ENCODE measurements at places on chromosomes 2 and 18. TPM values are rescaled to one million over a fixed set of nuclear protein-coding genes. Genes with fewer than 3 reads are reported as not detected.
A peak's percentile ranks its signal among the peaks of the same experiment; 100 is the strongest.

Gene ALPI
- total RNA-seq: not detected

Gene LDLRAD4
- 47.2 TPM for total RNA-seq

DNA sequence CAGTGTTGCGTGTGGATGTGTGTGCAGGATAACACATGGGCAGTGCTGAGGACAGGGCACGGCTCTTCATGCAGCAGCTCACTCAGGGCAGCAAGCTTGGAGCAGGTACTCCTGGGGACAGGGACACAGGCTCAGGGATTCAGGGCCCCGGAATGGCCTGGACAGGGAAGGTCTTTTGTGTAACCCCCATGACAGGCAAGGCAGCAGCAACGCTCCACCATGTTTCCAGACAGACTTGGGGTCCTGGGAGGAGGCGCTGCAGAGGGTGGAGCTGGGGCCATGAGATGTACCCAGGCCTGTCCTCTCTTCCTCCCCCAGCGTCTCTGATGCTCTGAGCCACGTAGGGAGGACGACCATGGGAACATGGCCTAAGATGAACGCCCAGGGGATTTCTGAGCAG, 58.3 kb downstream of the ADNP2 start:
- DNase-seq: no peak
- no peak overlapping the region for H3K27ac ChIP-seq
- H3K4me1 ChIP-seq: peaks cover 9% of the 10 kb centered on the region
- H3K27me3 ChIP-seq: peaks cover 49% of the 10 kb centered on the region
- H3K4me3 ChIP-seq: no peak overlapping the region

- DNase-seq: no peak
- peaks cover 14% of the 10 kb centered on the region for H3K4me1 ChIP-seq
- peaks cover 5% of the 10 kb centered on the region for H3K36me3 ChIP-seq
- no peaks in the 10 kb centered on the region for H3K27me3 ChIP-seq
- H3K27ac ChIP-seq: no peak overlapping the region
- no peak overlapping the region for H3K4me3 ChIP-seq
Observed at GRCh38 chr18:70705831-70706416, 417.1 kb downstream of the SOCS6 start.

DNA sequence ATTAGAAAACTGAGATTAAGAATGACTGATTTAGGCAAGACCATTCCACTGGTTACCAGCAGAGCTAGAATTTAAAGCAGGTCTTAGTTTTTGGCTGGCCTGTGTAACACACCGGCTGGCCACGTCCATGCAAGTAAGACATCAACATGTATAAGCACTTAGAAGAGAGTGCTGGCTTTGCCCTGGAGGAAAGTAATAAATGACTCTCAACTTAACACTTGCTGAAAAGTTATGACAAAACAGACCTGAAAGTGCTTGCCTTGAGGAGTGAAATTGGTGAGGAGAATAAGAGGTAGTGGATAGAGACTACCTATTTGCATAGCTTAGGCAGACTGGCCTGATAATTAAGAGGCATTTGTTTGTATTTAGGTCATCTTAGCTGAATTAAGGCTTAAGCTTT, 165.7 kb upstream of the KCNJ3 start:
- no peaks in the 10 kb centered on the region for H3K36me3 ChIP-seq
- H3K4me3 ChIP-seq: no peak overlapping the region
- H3K27ac ChIP-seq: no peak overlapping the region
- no peaks in the 10 kb centered on the region for H3K27me3 ChIP-seq

Gene SPC25
- 23.7 TPM for total RNA-seq

DNA sequence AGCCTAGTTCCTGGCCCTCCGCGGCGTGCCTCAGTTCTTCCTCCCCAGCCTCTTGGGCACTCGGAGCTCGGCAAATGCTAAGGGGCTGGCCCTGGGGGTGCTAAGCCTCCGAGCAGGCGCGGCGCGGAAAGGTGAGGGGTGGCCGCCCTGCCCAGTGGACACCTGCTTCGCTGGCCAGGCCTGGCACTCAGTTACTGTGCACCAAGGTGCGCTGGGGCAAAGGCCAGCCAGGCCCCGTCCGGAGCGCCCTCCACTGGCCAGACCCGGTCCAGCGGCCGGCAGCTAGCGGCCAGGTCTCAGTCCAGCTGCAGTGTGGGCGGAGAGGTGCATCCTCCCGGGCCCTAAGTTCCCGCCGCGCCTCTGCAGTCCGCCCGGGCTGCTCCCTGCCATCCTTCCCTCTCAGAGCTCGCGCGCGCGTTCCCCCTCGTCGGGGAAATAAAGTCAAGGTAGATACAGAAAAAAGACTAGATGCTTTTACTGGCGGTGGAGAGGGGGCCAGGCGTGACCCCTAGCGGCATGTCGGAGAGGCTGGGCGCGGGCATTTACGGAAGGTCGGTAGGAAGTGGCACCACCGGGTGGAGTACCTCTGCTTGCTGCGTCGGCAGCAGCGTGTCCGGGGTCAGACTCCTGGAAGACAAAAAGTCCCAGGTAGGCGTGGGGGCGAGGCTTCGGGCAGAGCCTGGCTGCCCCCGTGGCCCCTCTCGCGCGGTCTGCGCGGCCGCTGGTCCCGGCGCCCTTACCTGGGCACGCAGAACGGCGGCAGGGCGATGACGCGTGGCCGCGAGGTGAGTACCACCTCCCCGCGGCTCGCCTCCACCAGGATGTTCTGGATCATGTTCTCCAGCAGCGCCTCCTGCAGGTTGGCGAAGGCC, 9.4 kb upstream of the CRYBA2 start:
- H3K27ac ChIP-seq: no peak overlapping the region
- peaks cover 26% of the 10 kb centered on the region for H3K4me1 ChIP-seq
- H3K4me3 ChIP-seq: peak overlapping the region; percentile 65
- DNase-seq: peak; percentile 68

Gene REEP1
- total RNA-seq: 0.63 TPM

Gene CCL20
- 1.4 TPM for total RNA-seq

Gene NMUR1
- 0.21 TPM for total RNA-seq

DNA sequence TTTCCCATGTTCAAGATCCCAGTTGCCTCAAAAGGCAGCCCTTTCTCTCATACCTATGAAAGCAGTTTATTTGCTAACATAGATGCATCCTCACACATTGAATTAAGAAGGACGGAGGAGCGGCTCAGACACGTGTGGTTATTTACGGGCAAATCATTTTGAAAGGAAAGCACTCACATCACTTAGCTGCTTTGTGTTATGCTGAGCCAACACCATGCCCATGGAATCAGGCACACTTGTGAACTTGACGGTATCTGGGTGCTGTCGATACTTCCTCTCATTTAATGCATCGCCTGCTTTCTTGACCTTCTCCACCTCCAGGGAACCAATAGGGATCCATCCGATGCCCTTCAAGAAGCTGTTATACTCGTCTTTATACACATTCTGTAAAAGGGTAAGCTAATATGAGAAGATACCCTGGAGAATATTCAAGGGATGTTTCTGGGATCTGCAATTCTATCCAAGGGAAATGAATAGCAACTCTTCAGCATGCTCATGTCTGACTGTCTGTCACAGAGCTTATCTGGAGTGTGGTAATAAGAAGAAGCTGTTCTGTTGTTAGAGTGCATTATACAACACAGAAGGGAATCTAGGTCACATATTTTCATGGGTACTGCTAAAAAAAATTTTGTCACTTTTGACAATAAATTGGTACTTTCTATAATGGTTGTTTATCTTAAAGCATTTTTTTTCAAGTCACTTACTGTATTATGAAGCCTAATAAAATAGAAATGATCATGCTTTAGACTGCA, 63.3 kb downstream of the NEB start:
- H3K4me3 ChIP-seq: no peak overlapping the region
- no peaks in the 10 kb centered on the region for H3K36me3 ChIP-seq
- no peaks in the 10 kb centered on the region for H3K27me3 ChIP-seq
- no peak overlapping the region for H3K27ac ChIP-seq

Gene RAMP1
- total RNA-seq: 1.00 TPM

DNA sequence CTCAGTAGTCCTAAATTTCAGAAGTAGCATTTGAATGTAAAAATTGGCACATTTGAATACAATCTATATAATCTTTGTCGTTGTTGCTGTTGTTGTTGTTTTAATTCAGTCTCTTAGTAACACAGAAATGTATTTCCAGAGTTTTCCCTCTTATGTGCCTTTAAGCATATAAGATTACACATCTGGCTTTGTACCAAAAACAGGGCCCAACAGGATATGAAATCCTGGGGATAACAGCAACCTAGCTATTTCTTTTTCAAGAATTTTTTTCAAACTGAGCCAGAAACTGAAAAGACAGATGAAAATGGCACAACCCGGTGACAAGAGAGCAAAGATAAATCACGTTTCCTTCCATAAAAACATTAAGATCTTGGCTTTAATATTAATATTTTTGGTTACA, 906.7 kb downstream of the NRXN1 start:
- no peaks in the 10 kb centered on the region for H3K4me1 ChIP-seq
- H3K4me3 ChIP-seq: no peak overlapping the region
- DNase-seq: no peak
- no peaks in the 10 kb centered on the region for H3K36me3 ChIP-seq
- no peaks in the 10 kb centered on the region for H3K27me3 ChIP-seq
- no peak overlapping the region for H3K27ac ChIP-seq

- no peaks in the 10 kb centered on the region for H3K4me1 ChIP-seq
- H3K36me3 ChIP-seq: no peaks in the 10 kb centered on the region
- H3K27ac ChIP-seq: no peak overlapping the region
- DNase-seq: no peak
Observed at GRCh38 chr2:56537756-56538155, 354.0 kb downstream of the CCDC85A start.

DNA sequence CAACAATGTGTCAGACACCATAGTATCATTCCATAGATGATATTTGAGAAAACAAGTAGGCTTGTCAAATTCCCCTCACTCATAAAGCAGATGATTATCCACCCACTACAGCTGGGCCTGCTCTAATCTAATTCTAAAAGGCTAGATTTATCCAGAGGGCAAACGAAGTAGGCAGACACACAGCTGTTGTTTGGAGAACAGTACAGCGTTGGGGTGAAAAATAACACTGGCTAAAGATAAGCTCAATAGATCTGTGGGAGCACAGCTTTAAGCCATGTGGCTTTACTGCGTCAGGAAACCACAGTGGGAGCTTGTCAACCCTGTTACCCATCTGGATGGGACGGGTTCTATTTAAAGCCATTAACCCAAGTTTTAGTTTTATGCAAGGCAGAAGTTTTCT, 48.9 kb upstream of the COBLL1 start:
- no peaks in the 10 kb centered on the region for H3K36me3 ChIP-seq
- H3K4me1 ChIP-seq: no peaks in the 10 kb centered on the region
- H3K4me3 ChIP-seq: no peak overlapping the region
- H3K27ac ChIP-seq: no peak overlapping the region
- H3K27me3 ChIP-seq: no peaks in the 10 kb centered on the region
- no peak for DNase-seq

DNA sequence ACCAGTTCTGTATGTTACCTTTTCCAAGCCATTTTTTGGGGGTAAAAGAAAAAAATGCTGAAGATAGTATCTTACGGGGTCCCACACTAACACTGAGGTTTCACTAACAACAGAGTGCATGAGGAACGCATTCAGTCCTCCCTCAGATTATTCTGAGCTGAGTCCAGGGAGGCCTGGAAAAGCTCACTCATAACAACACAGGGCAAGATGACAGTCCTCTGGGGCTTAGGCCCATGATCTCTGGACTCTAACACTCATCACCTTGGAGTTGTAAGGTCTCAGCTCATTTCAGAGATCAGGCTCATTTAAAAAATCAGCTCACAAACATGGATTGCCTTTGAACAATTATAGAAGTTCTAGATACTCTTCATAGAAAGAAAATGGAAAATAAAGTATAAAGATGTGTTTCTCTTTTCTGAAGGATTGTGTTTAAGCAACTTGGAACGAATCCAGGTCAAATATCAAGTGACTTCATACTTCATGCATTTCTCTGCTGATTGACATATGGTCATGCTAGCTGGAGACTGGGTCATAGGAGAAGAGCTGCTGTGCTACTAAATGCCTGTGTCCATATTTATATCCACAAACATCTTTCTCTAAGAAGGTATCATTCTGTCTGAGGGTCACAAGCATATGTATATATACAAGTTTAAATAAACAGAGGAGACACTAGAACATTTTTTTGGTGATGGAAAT, 265.8 kb downstream of the ALK start:
- no peak for DNase-seq
- H3K27me3 ChIP-seq: peaks cover 5% of the 10 kb centered on the region
- H3K4me3 ChIP-seq: no peak overlapping the region

Gene RPRM
- total RNA-seq: not detected

GRCh38 chr18:49304751-49305150, 155.7 kb downstream of the DYM start:
- no peak overlapping the region for H3K27ac ChIP-seq
- H3K27me3 ChIP-seq: no peaks in the 10 kb centered on the region
- DNase-seq: no peak
- H3K4me1 ChIP-seq: no peaks in the 10 kb centered on the region
- no peak overlapping the region for H3K4me3 ChIP-seq
- H3K36me3 ChIP-seq: peaks cover 10% of the 10 kb centered on the region

- H3K4me3 ChIP-seq: peak overlapping the region; percentile 95
- H3K36me3 ChIP-seq: no peaks in the 10 kb centered on the region
- no peak for DNase-seq
Observed at GRCh38 chr2:30225131-30225762, 6.1 kb upstream of the LBH start.

Gene SLC4A5
- 6.5 TPM for total RNA-seq

DNA sequence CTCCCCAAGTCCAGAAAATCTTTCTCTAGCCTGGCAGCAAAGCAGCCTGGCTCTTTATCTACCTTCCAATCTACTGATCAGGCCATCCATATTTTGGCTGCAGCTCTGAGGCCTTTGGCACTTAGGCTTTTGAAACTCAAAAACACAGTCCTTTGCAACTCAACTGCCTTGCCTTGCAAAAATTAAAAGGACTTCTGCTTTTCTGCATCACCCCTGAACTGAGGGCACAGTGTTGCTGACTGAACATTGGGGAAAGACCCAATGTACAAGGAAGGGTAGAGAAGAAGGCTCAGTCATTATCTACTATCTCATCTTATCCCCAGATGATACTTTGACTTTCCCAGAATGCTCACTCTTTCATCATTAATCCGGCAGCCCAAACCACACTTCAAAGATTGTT, 625.5 kb downstream of the ARHGAP15 start:
- H3K4me1 ChIP-seq: no peaks in the 10 kb centered on the region
- H3K27ac ChIP-seq: no peak overlapping the region
- DNase-seq: no peak
- no peaks in the 10 kb centered on the region for H3K27me3 ChIP-seq

Gene POLE4
- total RNA-seq: 44.8 TPM
